NCI-H345 (cell line): ENCODE measurements at places on chromosomes 3 and 15.

- no peak for DNase-seq
These were observed 29.7 kb upstream of the OR4F6 start for GRCh38 chr15:101773496-101774100.

- DNase-seq: no peak
These were observed 127.2 kb downstream of the NFKBIZ start for GRCh38 chr3:101976473-101976872.

GRCh38 chr3:11282250-11283138 is 10.3 kb downstream of the ATG7 start:
- no peak for DNase-seq

GRCh38 chr3:42670051-42670576 is 15.2 kb upstream of the KLHL40 start:
- no peak for DNase-seq

DNA sequence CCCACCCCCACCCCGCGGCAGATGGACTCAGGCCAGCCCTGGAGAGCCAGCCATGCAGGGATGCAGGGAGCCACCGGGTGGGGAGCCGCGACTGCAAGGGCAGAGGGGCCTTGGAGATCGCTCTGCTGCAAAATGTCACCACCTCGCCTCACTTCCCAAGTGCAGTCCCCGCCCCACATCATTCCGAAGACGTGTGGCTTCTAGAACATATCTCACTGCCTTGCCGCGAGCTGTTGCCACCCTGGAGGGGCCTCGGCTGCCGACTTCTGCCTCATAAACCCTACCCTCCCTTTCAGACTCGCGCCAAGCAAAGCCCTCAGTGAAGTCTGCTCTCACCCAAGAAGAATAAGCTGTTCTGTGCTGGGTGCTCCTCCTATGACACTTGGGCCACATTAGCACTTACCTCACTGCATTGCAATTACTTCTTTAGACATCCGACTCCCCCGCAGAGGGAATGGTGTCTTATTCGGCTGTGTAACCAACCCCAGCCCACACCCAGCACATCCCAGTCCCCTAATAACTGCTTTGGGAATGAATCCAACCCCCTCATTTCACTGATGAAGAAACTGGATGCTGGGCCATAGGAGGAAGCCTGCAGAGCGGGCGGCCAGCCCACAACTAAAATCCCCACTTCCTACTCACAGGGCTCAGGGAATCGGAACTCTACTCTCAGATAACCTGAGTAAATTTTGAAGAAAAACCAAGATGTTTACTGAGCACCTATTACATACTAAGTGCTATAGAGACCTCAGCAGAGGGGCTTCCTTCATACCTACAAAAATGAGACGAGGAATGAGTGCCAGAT is 8.6 kb downstream of the TLE3 start:
- DNase-seq: peak; percentile 46

GRCh38 chr3:125120379-125121122 is 64.8 kb upstream of the HEG1 start:
- peak; percentile 17 for DNase-seq

DNA sequence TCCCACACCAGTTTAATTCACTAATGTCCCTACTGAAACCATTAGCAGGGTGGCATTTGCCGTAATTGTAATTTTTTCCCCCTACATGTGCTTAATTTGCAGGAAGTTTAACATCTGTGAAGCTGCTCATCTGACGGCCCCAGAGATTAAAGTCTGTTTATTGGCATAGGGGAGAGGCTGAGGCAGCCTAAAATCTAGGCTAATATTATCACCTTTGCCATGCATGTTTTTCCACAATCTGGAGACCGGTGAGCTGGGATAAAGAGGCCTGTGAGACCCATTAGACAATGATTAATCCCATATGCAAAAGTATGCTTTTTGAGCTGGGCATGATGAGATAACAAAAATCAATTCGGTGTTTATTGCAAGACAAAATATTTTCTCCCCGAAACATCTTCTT is 561.2 kb upstream of the ALCAM start:
- no peak for DNase-seq

GRCh38 chr3:106820726-106821362 is 556.4 kb upstream of the CCDC54 start:
- DNase-seq: no peak

- no peak for DNase-seq
These were observed 664 bp upstream of the PIK3CA start for GRCh38 chr3:179147514-179147872.

DNA sequence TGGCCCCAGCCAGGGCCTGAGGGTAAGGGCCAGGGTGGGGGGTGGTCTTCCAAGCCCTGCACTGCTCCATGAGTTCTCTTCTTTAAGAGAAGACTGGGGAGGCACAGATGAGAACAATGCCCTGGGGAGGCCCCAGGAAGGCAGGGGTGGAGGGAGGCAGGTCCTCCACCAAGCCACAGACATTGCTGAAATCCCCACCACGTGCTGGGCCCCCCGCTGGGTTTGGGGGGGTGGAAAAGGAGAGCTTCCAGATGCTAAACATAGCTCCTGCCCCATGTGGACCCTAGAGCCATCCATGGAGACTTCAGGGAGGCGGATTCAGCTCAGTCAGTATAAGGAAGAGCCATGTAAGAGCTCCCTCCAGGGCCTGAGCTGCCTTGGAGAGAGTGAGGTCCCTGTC is 157.8 kb upstream of the LINGO1 start:
- DNase-seq: no peak

GRCh38 chr3:149628957-149629670 is 28.7 kb downstream of the WWTR1 start:
- DNase-seq: no peak

GRCh38 chr3:138681463-138682220 is 73.1 kb downstream of the FAIM start:
- DNase-seq: no peak

DNA sequence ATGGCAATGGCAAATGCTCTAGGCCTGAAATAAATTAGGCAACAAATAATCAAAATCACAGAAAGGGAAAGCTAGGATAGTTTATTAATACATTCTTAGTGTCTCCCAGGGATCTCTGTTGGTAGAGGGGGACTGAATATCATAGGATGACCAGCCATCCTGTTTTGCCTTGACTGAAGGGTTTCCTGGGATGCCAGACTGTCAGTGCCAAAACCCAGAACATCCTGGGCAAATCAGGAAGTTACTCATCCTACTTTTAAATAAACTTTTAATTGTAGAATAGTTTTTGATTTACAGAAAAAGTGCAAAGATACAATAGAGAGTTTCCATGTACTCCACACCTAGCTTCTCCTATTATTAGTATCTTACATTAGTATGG is 21.8 kb upstream of the SIAH2 start:
- no peak for DNase-seq

DNA sequence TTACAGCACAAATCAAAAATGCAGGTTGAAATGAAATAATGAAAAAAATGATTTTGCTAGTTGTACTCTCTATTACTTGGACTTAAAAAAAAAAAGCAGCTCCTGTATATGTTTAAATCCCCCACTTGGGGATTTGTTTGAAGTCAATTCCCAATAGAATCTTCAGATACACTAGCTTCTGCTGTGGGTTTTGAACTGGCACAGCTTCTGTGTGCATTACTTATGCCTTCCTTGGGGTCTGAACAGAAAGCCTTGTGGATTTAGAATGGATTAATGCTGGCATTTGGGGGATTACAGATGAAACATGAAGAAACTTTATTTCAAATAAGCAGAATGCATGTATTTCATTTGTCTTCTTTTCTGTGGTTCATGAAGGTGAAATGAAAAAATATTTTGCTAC is 513.2 kb upstream of the TBL1XR1 start:
- no peak for DNase-seq

DNA sequence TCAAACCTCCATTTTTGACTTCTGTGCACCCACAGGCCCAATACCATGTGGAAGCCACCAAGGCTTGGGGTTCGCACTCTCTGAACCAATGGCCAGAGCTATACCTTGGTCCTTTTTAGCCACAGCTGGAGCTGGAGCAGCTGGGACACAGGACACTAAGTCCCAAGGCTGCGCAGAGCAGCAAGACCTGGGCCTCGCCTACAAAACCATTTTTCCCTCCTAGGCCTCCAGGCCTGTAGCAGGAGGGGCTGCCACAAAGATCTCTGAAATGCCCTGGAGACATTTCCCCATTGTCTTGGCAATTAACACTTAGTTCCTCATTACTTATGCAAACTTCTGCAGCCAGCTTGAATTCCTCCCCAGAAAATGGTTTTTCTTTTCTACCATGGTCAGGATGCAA is 81.3 kb downstream of the ZMAT3 start:
- no peak for DNase-seq

- DNase-seq: no peak
These were observed 120.9 kb upstream of the RGMA start for GRCh38 chr15:93209690-93210445.

GRCh38 chr3:112042842-112043280 is 8.3 kb downstream of the TMPRSS7 start:
- peak; percentile 97 for DNase-seq

DNA sequence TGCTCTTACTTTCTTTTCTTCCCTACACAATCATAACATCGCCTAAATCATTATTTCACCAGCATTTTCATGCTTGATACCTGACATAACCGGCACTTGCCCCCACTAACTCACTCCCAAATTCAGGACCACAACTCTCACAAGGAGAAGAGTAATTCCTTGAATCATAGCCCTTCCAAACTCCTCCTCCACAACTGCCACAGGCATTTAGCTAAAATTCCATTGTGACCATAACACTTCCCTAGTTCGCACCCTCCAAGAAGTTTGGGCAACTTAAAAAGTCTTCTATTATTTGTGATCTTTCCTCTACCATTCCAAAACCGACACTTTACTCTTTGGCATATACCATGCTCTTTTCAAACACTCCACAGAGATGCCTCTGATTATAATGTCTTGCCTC is 59.4 kb upstream of the XRN1 start:
- DNase-seq: no peak

DNA sequence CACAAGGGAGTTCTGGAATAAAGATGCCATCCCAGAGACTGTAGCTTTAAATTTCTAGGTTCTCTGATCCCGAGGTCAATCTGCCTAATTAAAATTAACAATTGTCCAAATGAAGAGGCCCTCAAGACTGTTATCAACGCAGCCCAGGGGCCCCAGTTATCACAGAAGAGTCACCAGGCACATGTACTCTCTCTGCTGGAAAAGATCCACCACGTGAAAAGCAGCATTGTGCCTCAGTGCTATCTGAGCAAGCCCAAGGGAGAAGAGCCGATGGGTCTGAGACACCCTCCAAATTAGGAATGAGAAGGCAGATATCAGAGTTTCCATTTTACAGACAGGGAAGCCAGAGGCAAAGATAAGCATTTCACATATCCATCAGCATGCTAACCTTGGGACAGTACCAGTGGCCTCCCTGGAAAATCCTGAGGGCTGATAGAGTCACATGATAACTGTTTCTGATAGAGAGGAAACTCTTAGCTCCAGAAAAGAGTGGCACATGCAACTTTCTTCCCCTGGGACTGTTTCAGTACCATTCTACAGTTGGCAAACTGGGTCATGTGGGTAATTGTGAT is 55.5 kb downstream of the ITGB5 start:
- DNase-seq: no peak

DNA sequence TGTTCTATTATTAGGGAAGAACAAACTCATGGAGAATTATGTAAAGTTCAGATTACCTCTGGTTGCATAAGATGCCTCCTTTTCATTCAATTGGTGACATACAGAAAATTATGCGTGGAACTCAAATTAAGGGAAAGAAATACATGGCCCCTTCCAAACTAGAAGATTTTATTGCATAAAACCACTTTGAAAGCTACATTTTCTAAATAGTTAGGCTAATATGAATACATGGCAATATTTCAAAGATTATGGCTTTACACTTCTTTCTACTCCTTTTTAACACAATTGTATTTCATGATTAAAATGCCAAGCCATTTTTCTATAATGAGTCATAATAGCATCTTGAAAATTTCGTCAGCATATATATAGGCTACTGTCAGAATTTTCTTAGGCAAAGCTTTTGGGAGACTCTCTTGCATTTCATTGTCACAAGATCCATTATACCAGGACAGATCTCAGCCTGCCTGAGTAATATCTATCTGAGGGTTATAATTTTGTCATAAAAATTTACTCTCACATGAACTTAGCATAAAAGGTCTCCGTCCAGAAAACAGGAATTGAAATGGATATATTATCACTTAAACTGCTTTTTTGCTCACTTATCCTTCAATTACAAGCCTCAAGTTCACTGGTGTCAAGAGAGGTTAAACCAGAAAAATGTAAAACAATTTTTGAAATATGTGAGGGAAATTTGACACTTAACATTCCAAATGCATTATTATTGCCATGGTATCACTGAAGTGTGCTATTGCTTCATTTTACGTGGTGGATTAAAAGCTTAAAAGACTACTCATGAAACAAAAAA is 37.1 kb downstream of the CPA3 start:
- no peak for DNase-seq

DNA sequence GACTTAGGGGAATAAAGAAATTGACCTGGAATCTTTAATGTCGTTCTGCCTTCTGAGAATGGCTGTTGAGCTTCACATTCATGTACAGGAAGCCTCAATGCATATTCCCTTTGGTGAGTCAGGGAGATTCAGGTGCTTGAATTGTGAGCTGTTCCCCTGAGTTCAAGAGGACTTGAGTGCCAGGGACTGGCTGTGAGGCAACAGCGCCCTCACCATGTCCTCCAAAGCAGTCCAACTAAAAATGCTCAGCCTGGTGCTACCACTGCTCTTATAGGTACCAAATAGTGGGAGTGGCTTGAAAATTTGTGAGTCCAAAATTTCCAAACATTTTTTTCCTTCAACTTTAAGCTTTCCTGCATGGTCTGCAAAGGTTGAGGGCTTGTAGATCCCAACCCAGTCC is 54.1 kb downstream of the LEO1 start:
- DNase-seq: peak; percentile 39

DNA sequence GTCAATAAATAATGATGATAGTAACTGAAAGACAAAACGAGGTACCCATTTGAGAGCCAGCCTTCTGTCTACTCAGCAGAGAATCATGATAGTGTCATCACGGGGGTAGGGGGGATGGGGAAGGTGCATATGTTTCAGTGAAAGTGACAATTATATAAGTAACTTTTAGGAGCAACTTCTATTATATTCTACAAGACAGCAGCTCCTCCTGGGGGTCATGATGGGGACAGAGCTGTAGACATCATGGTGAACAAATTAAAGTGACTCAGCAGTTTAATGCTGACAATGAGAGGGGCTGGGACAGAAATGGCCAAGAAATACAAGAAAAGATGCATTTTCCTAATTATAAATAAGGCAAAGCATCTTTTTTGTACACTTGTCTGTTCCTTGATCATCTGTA is 11.8 kb downstream of the CAPN3 start:
- no peak for DNase-seq

GRCh38 chr15:33907326-33907725 is 61.0 kb upstream of the CHRM5 start:
- DNase-seq: no peak
